RPMI7951 (cell line): ENCODE measurements at places on chromosomes 12 and 14. TPM values are rescaled to one million over a fixed set of nuclear protein-coding genes. Genes with fewer than 3 reads are reported as not detected.

- no peak for DNase-seq
These were observed 106.6 kb downstream of the DYRK2 start for GRCh38 chr12:67754933-67755697.

DNA sequence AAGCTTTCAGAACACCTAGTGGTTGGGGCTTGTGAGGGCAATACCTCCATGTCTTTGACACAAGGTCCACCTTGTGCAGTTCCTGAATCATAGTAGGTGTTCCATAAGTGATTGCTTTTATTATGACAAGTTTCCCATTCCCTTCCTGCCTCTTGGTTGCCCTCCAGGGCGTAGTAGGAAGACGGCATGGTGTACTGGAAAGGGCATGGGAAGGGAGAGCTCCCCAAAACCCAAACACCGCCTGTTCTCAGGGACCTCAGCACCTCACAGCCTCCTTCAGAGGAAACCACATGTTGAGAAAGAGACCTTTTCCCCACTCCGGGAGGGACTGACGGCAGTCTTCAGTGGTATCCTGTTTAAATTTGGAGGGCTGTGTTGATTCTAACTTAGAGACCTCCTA lies 21.1 kb downstream of the EVL start:
- DNase-seq: no peak

DNA sequence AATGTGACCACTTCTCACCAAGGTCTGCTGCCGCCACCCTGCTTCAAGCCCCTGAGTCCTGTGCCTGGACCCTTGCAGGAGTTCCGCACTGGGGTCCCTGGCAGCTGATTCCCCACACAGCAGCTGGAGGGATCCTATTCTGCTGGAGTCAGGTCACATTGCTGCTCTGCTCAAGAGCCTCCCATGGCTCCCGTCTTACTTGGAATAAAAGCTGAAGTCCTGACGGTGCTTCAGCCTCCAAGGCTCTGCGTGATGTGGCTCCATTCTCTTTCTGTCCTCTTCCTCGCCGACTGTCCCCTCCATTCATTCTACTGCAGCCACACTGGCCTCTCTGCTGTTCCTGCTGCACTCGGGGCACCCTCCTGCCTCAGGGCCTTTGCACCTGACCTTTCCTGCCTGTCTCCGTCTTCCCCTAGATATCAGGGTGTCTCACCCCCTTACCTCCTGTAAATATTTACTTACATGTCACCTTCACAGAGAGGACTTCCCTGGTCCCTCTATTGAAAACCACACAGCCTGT lies 7.6 kb upstream of the SDSL start:
- no peak for DNase-seq

DNA sequence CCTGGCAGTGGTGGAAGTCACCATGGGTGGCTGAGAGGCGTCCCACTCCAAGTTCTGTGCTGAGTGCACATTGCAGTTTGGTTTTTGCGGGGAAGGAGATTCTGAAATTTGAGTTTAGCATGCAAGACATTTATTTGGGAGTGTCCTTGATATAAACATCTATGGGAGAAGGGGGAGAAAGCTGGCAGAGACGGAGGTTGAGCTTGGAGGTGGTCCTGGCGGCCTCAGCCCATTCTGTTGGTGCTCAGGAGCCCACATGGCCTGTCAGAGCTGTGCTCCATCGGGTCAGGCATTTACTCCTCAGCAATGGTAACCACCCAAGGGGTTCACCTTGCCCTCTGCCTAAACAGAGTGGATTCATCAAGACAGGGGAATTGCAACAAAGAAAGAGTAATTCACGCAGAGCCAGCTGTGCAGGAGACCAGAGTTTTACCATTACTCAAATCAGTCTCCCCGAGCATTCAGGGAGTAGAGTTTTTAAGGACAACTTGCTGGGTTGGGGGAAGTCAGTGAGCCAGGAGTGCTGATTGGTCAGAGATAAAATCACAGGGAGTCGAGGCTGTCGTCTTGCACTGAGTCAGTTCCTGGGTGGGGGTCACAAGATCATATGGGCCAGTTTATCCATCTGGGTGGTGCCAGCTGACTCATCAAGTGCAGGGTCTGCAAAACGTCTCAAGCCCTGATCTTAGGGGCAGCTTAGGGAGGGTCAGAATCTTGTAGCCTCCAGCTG lies 323.3 kb upstream of the TMEM132C start:
- DNase-seq: peak; percentile 75

DNA sequence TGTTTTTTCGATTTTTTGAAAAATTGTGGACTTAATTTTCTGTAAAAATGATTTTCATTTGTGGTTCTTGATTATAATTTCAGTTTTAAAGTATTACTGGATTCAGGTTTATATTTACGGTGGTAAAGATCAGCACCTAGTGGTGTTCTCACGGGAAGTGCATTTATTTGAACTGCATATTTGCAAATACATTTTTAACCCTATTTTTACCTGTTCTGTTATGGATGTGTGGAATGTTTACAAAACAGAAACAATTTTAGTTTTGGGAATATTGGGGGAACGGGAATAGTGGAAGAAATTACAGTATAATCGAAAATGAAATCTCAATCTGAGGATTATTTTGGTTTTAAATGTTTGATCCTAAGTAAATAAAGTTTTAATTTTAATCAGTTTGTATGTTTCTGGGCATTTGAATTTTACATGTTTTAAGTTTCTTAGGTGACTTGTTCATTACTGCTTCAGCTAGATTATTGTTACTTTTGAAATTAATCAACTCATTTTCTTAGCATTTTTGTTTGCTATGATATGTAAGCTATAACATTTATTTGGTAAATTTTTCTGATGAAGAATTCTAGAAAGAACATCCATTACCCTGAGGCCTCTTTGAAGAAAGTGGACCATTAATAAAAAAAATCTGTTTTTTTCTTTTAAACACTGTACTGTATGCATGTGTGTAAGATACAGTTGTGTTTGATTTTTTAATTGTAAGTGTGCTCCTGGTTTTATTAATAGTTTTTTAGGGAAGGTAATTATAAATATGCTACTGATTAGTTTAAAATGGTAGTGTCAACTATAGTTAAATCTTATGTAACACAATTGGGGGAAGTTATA lies 942 bp downstream of the ATF7IP start:
- DNase-seq: no peak

DNA sequence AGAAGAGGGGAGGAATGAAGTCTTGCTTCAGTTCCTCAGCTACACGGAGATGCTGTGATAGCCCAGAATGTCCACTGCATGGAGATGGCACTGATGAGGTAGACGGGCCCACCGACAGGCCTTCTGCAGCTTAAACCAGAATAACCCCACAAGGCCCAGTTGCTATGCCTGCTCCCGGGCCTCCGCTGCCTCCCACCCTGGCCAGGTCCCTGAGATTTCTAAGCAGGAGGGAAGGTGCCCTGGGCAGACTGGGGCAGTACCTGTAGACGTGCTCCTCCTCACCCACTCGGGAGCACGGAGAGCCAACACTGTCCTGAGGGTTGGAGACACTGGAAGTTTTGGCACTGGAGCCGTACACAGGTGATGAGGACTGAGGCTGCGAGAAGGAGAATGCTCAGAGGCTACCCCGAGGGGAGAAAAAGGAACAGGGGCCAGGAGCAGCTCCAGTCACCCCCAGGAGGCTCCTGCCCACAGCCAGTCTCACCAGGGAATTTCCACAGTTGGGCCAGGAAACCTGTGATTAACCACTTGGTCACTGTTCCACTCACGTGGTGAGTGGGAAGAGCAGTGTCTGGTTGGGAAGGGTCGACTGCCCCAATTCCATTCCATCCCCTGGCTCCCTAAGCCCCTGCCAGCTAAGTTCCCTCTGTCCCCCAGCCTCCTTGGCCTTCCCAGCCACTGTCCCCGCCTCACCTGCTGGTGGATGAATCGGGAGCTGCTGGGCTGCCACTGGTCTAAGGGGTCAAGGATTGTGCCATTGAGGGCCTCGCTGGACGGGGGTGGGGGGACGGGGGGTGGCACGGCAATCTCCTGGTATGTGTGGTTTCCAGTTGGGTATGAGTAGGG lies 22.8 kb upstream of the RPLP0 start:
- no peak for DNase-seq

DNA sequence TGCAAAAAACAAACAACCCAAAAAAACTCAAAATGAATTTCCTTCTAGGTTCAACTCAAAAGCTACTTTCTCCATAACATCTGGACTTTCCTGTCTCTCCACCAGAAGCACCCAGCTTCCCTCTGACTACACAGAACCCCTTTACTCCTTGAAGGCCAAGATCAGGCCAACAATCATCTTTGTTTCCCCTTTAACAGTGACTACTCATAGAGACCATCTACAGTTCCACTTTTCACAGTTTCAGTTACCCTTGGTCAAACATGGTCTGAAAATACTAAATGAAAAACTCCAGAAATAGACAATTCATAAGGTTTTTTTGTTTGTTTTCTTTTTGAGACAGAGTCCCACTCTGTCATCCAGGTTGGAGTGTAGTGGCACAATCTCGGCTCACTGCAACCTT lies 11.8 kb downstream of the GCH1 start:
- DNase-seq: no peak

GRCh38 chr14:100391724-100392123 lies 68.6 kb downstream of the SLC25A47 start:
- DNase-seq: no peak

- no peak for DNase-seq
These were observed 2.7 kb downstream of the NCKAP5L start for GRCh38 chr12:49825360-49825970.

DNA sequence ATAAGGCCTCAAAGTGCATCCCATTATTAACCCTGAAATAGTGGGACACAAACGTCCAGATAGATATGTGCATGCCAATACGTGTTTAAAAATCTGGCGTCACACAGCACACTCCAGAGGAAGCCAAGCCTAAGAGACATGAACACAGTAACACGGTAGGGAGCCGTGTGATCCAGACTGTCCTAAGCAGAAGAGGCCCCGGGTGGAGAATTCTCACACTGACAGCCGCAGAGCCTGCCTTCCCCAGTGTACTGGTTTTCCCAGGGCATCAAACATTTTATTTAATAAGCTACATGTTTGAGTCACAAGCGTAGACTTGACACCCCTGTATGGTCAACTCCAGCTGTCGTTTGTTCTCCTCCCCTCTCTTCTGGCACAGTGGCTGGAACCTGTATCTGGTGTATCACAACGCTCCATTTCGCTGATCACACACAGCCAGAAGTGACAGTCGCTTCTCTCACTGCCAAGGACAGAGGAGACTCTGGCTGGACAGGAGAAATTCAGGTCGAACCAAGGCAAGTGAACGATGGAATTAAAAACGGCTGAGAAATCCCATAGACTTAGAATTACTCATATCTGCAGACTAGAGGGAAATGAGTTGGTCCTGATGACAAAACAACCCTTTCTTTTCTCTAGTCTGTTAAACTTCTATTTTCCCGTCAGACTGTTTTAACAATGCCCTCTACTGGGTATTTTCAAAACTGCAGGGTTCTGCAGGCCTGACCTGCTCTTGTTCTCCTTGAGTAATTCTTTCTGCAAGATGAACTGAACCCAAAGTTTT lies 359.9 kb downstream of the RGS6 start:
- DNase-seq: peak; percentile 41

DNA sequence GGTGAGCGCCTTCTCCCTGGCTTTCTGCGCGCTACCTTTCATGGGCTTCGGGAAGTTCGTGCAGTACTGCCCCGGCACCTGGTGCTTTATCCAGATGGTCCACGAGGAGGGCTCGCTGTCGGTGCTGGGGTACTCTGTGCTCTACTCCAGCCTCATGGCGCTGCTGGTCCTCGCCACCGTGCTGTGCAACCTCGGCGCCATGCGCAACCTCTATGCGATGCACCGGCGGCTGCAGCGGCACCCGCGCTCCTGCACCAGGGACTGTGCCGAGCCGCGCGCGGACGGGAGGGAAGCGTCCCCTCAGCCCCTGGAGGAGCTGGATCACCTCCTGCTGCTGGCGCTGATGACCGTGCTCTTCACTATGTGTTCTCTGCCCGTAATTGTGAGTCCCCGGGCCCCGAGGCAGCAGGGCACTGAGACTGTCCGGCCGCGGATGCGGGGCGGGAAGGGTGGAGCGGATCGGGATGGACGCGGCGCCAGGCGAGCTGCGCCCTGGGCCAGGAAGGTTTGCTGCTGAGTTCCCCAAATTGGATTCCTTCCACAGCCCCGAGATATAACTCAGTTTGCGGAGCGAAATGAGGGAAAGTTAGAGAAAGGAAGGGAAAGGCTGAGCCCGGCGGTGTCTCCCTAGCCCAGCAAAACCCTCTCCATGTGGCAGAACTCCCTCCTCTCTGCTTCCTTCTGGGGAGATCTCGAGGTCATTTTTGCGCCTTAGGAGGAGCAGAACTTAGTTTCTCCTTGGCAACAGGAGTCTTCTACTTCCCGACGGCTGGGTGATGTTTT lies 972 bp downstream of the PTGDR start:
- DNase-seq: no peak

GRCh38 chr12:25797949-25798348 lies 160.5 kb upstream of the RASSF8 start:
- no peak for DNase-seq

DNA sequence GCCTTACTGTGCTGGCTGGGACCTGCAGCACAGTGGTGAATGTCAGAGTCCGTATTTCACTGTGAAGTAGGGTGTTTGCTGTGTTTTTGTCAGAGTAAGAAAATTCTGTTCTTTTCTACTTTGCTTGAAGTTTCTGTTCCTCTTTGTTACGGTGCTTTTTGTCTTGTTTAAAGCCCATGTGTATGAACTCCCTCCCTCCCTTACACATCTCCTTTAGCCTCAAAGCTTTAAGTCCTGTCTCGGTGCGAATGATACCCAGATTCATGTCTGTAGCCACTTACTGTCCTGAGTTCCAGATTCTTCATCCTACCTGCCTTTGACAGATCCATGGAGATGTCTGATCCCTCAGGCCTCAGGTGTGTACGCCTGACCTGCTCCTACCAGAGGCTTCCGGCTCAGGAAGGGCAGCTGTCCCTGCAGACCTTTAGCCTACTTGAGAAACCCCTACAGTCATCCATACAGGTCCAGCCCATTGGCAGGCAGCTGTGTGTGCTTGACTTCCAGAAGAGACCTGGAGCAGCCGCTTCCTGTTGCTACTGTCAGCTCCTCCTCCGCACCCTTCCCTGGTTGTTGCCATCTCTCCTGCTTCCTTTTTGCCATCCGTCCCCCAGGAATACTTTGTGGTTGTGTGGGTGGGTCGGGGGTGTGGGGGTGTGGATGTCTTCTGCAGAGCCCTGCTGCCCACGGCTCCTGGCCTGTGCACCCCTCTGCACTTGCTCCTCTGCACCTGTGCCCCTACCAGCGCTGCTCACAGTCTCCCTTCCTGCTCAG lies 72.9 kb downstream of the DDX51 start:
- DNase-seq: no peak

DNA sequence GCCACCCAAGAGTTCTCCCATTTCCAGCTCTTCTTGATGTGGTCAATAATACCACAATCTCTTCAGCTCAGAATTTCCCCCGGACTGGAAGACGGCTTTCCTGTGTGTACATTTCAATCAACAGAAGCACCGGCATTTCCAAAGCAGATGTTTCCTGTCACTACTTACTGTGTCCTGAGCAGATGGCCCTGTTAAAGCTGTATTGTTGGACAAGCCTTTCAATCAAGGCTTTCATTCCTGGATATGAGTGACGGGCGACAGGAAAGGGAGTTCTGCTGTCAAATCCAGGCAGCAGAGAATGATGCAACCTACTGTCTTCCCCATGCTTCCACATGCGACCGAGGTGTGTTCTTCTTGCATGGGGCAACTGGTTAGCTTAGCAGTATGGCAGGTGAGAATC lies 76.4 kb upstream of the CCDC60 start:
- no peak for DNase-seq

The ING4 gene
- 32.7 and 33.3 TPM in 2 replicates for total RNA-seq

The SERPINA12 gene
- not detected in 2 replicates for total RNA-seq

The KRT82 gene
- not detected in 2 replicates for total RNA-seq

The PMCH gene
- not detected in 2 replicates for total RNA-seq

The PLEKHD1 gene
- not detected in 2 replicates for total RNA-seq

The TMEM260 gene
- 10.2 and 12.9 TPM in 2 replicates for total RNA-seq
